ENCODE measurements at places on chromosomes 16 and 17.

GRCh38 chr17:5591966-5592365 lies 7.7 kb upstream of the NLRP1 start:
- no peak for DNase-seq

DNA sequence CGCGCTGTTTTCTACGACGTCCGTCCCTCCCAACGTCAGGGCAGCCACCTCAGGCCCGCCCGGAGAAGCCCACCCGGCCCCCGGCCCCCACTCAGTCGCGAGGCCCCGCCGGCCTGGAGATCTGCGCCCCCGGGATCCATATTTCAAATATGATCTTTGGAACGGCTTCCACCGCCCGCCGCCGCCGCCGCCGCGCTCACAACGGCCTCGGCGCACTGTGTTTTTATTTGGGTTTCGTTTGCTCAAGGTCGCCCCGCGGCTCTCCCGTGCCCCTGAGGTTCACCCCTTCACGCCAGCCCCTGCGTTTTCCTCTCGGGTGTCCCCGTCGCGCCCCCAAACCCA lies 4.2 kb upstream of the CBX4 start:
- no peak for DNase-seq

- no peak for DNase-seq
These were observed 40.5 kb downstream of the CEP95 start for GRCh38 chr17:64547319-64547718.

DNA sequence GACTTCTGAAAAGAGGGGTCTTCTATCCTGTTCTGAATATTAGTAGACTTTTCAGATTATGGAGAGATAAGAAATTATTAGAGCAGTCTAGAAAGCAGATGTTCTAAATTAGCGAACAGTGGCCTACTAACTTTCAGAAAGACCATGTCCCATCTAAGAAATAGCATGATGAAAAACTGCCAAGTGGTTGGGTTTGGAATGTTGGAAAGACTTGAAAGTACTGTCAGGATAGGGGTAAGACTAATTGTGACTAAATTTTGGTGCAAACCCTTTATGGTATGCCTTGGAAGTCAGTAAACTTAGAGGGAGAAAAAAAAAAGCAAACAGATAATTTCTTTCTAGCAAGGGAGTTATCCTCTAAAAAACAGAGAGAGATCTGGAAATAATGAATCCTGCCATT lies 41.1 kb downstream of the TANGO6 start:
- no peak for DNase-seq

GRCh38 chr16:55824473-55825000 lies 8.4 kb downstream of the CES1 start:
- no peak for DNase-seq

GRCh38 chr17:46917516-46917915 lies 5.4 kb upstream of the GOSR2 start:
- no peak for DNase-seq

DNA sequence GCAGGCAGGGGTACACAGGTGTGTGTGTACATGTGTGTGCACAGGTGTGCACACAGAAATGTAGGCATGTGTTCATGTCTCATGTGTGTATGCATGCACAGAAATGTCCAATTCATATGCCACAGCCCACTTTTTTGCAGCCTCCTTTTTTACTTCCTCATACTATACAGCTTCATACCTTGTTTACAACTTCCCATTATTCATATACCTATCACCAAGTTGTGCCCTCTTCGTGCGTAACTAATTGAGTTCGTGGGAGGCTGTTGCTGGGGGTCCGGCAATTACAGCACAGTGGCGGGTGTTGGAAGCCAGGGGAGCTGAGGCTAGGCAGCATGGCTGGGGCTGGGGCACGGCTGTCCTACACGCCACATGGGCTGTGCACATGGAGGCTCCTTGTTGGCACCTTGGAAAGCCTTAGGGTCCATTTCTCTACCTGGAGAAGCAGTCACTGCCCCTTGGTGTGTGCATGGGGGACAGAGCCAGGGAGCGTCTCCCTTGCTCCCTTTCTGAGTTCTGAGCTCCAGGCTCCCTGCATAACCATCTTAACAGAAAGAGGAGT lies 266.7 kb downstream of the ENGASE start:
- DNase-seq, result no peak

DNA sequence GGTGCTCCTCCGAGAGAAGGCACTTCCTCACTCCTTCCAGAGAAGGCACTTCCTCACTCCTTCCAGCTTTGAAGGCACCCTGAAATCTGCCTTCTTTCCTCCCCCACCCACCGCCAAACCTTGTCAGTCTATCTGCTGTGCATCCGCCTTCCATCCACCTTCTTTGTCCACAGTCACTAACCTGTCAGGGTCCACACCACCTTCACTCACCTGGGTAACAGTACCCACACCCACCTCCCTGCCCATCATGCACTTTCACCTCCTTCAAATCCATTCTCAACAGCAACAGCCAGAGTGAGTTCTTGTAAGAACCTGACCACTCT lies 5.2 kb downstream of the CCDC102A start:
- no peak for DNase-seq

GRCh38 chr17:61444075-61444474 lies 8.1 kb upstream of the TBX4 start:
- no peak for DNase-seq

DNA sequence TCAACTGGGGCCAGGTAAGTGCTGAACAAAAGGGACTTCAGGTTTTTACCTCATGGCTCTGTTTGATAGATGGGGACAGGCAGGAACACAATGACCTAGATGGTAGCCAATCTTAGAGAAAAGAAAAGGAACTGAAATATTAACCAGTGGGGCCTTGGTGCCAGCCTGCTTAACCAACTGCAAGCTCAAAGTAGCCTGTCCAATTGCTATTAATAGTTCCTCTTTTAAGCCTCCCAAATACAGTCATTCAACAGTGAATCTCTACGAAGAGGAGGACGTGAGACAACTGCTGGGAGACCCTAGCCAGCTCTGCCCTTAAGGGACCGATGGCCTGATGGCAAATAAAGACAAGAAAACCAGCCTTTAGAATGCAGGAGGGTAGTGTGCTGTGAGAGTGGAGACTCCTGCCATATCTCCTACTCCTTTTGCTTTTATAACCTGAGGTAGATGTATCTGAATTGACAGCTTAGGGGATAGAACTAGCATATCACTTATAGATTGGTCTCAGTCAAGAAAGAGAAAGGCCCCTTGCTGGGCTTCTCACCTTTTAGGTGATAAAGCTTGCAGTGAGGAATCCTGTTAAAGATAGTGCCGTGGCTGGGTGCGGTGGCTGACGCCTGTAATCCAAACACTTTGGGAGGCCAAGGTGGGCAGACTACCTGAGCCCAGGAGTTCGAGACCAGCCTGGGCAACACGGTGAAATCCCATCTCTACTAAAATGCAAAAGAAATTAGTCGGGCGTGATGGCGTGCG lies 28.3 kb downstream of the ARSG start:
- no peak for DNase-seq

- DNase-seq, result no peak
These were observed 36.0 kb downstream of the LGALS9 start for GRCh38 chr17:27666831-27667560.

DNA sequence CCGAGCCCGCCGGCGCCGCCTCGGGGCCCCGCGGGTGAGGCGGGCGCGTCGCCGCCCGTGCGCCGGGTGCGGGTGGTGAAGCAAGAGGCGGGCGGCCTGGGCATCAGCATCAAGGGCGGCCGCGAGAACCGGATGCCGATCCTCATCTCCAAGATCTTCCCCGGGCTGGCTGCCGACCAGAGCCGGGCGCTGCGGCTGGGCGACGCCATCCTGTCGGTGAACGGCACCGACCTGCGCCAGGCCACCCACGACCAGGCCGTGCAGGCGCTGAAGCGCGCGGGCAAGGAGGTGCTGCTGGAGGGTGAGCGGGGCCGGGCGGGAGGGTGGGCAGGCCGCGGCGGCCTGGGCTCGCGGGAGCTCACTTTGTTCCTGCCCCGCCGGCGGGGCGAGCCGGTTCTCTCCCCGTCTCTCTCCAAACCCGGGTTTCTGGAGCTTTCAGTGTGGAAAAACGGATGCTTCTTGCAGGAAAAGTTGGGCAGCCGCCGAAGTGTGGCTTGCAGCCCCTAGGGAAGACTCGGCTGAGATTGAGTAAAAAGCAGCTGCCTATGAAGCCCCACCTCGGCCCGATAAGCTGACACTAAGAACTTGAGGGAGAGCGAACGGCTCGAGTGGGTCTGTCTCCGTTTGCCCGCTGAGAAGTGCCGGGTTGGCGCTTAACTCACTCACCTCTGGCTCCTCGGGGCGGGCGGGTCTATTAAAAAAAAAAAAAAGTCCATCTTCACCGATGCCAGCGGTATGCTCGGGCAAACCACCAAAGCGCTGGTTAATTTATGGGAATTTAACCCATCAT lies 677 bp downstream of the SNTB2 start:
- peak; percentile 25 for DNase-seq

GRCh38 chr16:87414251-87414680 lies 22.1 kb downstream of the MAP1LC3B start:
- no peak for DNase-seq

- no peak for DNase-seq
These were observed 9.0 kb upstream of the FN3K start for GRCh38 chr17:82726427-82726826.

- no peak for DNase-seq
These were observed 103.9 kb upstream of the NETO2 start for GRCh38 chr16:47247690-47248089.

Measured in T-helper 22 cell (primary cell).